GM19239 (cell line): ENCODE measurements at places on chromosomes 6 and 20.

GRCh38 chr20:57566399-57566798 is 5.5 kb downstream of the PCK1 start:
- DNase-seq, result no peak

DNA sequence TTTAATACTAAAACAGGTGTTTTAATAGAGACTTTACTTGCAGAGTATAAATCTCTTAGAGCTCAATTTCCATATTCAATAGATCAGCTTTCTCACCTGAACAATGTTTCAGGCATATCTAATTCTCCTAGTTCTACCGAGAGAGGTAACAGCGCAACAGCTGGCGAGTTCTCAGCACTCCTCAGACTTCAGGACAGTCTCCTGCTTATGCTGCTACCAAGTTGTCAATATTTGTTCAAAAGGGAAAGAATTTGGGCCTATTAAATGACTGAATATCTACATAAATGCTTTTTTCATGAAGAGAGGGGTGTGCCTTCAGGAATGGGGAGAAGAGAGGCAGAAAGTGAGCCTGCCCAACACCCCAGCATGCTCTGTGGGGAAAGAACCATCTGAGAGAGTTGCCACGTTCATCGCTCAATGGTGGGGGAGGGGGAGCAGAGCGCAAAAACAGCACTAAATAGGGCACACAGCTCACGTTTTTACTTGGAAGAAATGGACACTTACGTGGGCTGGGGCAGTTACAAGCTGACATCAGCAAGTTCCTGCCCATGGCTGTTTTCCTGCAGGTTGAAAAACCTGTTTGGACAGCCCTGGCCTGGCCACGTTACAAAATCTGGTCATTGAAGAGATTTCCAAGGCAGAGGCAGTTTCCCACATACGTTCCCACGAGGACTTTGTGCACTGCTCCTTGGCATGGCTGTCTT is 38.0 kb downstream of the EZR start:
- DNase-seq, result no peak

- no peak for DNase-seq
These were observed 40.6 kb downstream of the TRIM38 start for GRCh38 chr6:26003102-26003694.

DNA sequence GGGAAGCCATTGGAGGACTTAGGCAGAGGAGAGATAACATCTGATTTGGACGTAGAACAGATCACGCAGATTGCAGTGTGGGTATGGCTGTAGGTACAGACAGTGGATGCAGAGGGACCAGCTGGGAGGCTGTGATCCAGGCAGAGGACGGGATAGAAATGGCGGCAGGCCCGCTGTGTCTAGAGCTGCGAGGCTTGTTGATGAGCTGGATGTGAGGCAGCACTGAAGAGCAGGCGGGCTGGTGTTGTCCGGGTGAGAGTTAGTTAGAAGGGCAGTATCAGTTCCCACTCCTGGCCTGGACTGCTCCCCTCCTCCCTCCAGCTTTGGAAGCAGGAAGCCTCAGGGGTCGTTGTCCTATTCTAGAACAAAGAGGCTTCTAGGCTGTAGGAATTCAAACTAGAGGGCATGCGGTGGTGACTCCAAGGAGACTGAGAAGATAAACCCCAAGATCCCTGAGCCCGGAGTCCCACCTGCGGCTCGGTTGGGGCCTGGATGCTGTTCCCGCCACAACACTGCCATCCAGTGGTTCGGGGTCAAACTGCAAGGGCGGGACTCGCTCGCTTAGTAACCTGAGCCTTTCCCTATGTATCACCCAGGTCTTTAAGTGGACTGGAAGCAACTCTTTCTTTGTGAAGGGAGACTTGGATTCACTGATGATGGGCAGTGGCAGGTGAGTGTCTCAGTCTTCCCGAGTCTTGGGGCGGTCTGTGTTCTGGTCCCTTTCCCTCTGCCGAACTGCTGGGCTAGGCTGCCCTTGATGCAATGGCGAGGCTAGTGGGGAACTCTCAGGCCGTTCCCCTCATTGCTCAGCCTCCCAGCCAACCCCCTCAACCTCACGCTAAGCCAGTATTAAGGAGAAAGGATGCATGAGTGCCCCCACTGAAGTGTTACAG is 11.2 kb downstream of the TLDC2 start:
- peak; percentile 78 for DNase-seq

DNA sequence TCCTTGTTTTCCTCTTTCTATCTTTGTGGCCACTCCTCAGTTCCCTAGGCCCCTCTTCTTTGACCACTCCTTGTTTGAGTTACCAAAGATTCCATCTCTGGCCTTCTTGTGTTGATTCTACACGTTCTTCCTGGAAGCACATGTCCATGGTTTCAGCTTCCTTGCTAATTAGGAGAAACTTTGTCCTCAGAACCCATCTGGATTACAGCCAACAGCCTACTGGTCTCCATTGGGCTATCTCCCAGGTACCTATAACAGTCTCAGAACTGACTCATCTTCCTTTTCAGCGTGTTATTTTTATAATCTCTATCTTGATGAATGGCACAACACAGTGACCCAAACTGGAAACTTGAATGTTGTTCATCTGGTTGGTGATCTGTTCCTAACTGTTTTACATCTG is 17.5 kb downstream of the PTPRA start:
- no peak for DNase-seq
